ENCODE measurements at places on chromosomes 1 and 21. TPM values are rescaled to one million over a fixed set of nuclear protein-coding genes. Genes with fewer than 3 reads are reported as not detected.

- H3K36me3 ChIP-seq: no peaks in the 10 kb centered on the region
- DNase-seq: no peak
- no peaks in the 10 kb centered on the region for H3K4me1 ChIP-seq
Observed at GRCh38 chr1:172211221-172211620, 209.3 kb upstream of the C1orf105 start.

- peaks cover 25% of the 10 kb centered on the region for H3K36me3 ChIP-seq
- H3K4me3 ChIP-seq: no peak overlapping the region
- H3K27me3 ChIP-seq: no peaks in the 10 kb centered on the region
- peak overlapping the region; percentile 54 for H3K27ac ChIP-seq
Observed at GRCh38 chr1:155167166-155168104, 5.7 kb downstream of the KRTCAP2 start.

- no peak overlapping the region for H3K27ac ChIP-seq
- no peaks in the 10 kb centered on the region for H3K36me3 ChIP-seq
- no peak overlapping the region for H3K4me3 ChIP-seq
- no peaks in the 10 kb centered on the region for H3K27me3 ChIP-seq
- DNase-seq: no peak
- H3K4me1 ChIP-seq: no peaks in the 10 kb centered on the region
Observed at GRCh38 chr21:29125191-29125590, 5.3 kb upstream of the MAP3K7CL start.

DNA sequence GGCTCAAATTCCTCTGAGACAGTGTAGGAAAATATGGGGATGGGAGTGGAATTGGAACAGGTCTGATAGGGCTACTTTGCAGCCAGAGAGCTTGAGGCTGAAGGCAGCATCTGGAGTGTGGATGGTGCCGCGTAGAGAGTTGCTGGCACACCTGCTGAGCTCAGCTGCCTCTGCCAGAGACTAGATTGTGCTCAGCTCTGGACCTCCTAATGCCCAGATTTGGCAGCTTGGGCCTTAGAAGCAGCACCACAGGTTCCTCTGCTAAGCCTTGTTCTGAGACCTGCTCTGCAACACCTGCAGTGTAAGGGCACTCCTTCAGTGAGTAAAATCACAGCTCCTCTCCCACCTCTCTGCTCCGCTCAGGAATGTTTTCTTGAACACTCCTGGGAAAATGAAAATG, 23.3 kb downstream of the ACOT11 start:
- H3K27me3 ChIP-seq: no peaks in the 10 kb centered on the region
- no peak overlapping the region for H3K4me3 ChIP-seq
- no peaks in the 10 kb centered on the region for H3K36me3 ChIP-seq

GRCh38 chr1:157678721-157679120, 21.8 kb downstream of the FCRL3 start:
- H3K27ac ChIP-seq: no peak overlapping the region
- no peaks in the 10 kb centered on the region for H3K4me1 ChIP-seq
- DNase-seq: no peak
- no peaks in the 10 kb centered on the region for H3K27me3 ChIP-seq

DNA sequence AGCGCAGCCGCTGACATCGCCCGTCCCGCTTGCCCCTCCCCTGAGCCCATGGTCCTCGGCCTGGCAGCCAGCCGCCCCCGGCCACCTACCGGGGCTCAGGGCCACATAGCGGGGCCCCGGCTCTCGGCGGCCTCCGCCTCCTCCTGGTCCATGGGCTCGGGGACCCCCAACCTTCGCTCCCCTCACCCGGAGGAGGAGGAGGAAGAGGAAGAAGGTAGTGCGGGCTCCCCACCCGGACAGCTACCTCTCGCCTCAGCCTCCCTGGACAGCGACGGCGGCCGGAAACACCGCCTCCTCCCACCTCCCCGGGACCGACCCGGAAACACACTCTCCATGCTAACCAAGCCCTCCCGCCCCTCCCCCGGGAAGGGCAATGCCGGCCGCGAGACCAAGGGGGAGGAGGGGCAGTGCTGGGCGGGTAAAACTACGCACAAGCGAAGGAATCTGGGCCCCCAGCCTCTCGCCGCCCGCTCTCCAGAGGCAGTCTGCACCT, at the start of gene KIAA0319L:
KIAA0319L (minus strand) TSS at position 286 of the 493 bp plus-strand sequence. CDS start 2,912 bp downstream, outside the sequence.
- H3K4me3 ChIP-seq: peak within 1 kb of the TSS; percentile 88
- H3K36me3 ChIP-seq: peaks cover 25% of the 10 kb centered on the region
- peaks cover 40% of the 10 kb centered on the region for H3K4me1 ChIP-seq
- no peaks in the 10 kb centered on the region for H3K27me3 ChIP-seq
- peak; percentile 94 for DNase-seq

GRCh38 chr1:63917571-63918417, 144.0 kb downstream of the ROR1 start:
- H3K27ac ChIP-seq: no peak overlapping the region
- H3K36me3 ChIP-seq: no peaks in the 10 kb centered on the region
- H3K4me3 ChIP-seq: no peak overlapping the region
- H3K4me1 ChIP-seq: peaks cover 5% of the 10 kb centered on the region
- no peaks in the 10 kb centered on the region for H3K27me3 ChIP-seq

DNA sequence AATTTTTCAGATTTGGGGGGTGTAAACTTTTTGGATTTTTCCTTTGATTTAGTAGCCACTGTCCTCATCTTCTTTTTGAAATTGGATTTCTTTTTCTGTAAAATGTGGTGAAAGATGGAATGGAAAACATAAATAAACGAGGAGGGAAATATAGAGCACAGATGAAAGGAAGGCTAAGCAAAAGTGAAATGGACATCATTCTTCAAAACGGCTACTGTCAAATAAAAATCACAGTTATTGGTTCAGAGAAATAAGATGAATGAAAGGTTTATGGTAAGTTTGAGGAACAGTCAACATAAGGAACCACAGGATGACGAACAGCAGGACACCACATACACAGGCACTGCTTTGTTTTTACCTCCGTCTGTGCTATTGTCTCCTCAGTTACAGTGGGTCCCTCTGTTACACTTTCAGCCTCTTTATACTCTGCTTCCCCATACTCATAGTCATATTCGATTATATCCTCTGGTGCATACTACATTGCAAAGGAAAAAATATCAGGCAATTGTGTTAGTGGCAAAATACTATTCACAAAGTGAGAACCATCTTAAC, 82.4 kb downstream of the COL11A1 start:
- no peak for DNase-seq
- no peak overlapping the region for H3K27ac ChIP-seq
- H3K36me3 ChIP-seq: no peaks in the 10 kb centered on the region
- H3K27me3 ChIP-seq: no peaks in the 10 kb centered on the region

DNA sequence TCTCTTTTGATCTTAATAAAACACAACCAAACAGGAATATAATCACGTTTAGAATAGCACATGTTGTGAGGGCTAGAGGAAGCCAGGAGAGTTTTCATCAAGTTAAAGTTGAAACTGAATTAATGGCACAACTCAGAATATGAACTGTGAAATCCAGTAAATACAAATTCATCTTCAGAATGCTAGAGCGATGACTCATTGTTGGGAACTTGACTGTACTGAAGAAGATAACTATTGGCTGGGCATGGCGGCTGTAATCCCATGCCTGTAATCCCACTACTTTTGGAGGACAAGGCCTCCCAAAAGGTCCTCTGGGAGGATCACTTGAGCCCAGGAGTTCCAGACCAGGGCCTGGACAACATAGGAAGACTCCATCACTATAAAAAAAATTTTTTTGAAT, 8.8 kb downstream of the SYF2 start:
- H3K4me1 ChIP-seq: no peaks in the 10 kb centered on the region
- no peak for DNase-seq
- H3K4me3 ChIP-seq: no peak overlapping the region
- H3K36me3 ChIP-seq: peaks cover 84% of the 10 kb centered on the region
- no peak overlapping the region for H3K27ac ChIP-seq
- H3K27me3 ChIP-seq: no peaks in the 10 kb centered on the region

- H3K4me1 ChIP-seq: peaks cover 51% of the 10 kb centered on the region
- peaks cover 12% of the 10 kb centered on the region for H3K27me3 ChIP-seq
- H3K4me3 ChIP-seq: peak overlapping the region; percentile 59
- H3K36me3 ChIP-seq: peaks cover 32% of the 10 kb centered on the region
- peak overlapping the region; percentile 88 for H3K27ac ChIP-seq
Observed at GRCh38 chr21:26844258-26845065, 747 bp downstream of the ADAMTS1 start.

DNA sequence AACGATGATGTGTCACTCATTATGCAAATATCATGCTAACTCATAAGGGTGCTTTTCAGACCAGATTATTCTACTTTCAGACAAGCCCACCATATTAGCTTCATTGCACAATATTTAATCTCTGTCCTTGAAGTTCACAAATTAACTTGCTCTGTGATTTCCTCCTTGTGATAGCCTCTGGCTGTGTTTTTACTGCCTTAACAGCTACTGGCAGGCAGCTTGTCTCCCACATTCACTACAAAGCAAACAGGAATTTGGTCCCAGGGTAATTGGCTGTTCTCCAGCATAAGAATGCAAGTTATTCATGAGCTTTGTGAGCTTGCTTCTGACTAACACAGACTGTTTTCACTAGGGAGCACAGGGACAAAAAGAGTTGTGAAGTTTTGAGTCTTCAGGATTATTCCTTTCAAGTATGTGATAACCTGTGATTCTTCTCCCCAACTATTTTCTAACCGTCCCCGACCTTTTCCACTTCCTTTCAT, 87.9 kb upstream of the HMCN1 start:
- H3K27ac ChIP-seq: no peak overlapping the region
- H3K4me3 ChIP-seq: no peak overlapping the region
- peaks cover 13% of the 10 kb centered on the region for H3K4me1 ChIP-seq
- no peaks in the 10 kb centered on the region for H3K27me3 ChIP-seq
- no peaks in the 10 kb centered on the region for H3K36me3 ChIP-seq

DNA sequence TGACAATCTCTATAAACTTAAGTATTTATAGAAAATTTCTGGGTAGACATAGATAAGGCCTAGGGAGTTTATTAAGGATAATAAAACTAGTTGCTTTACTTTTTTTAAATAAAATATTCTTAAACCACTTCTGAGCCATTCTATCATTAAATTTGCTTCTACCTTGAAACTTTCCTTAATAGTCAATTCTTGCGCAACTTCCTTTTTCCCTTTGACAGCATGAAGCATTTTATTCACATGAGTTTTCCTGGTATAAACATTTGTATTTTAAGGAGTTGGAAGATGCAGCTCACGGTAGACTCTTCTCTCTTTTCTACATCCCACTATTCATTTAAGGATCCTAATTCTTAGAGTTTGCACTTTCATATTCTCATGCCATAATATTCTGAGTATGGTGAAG, 75.8 kb upstream of the DPH5 start:
- no peak for DNase-seq
- no peak overlapping the region for H3K4me3 ChIP-seq
- no peaks in the 10 kb centered on the region for H3K4me1 ChIP-seq

DNA sequence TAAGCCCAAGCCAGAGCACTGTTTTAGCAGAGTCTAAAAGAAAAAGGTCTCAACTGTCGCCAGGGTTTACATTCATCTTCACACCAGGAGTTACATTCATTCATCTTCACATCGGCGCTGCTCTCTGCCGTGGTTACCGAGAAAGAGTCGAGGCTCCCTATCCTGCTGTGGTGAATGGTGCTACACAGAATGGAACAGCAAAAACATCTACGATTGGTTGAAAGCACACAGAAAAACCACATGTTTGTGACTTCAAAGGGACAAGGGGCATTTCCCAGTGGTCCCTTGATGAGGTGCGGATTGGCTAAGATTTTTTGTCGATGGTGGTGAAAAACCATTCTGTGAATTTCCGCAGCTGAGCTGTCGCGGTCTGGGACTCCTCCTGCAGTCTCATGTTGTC, 231.1 kb downstream of the SIPA1L2 start:
- no peaks in the 10 kb centered on the region for H3K4me1 ChIP-seq
- no peak overlapping the region for H3K4me3 ChIP-seq
- DNase-seq: no peak
- no peaks in the 10 kb centered on the region for H3K27me3 ChIP-seq

- H3K4me3 ChIP-seq: no peak overlapping the region
- H3K36me3 ChIP-seq: peaks cover 94% of the 10 kb centered on the region
- no peak overlapping the region for H3K27ac ChIP-seq
- no peak for DNase-seq
- H3K4me1 ChIP-seq: no peaks in the 10 kb centered on the region
Observed at GRCh38 chr1:155920717-155921116, 9.6 kb upstream of the RIT1 start.

Gene INKA2
- total RNA-seq: 7.5 TPM

Gene CCDC27
- not detected for total RNA-seq

Gene GPR161
- total RNA-seq: 13.6 TPM

Gene SUSD4
- 2.9 TPM for total RNA-seq

Gene B4GALT2
- total RNA-seq: 14.3 TPM

Gene OTUD7B
- total RNA-seq: 44.8 TPM

Gene TMEM269
- 0.09 TPM for total RNA-seq

Gene SPRR1A
- not detected for total RNA-seq

Gene CRABP2
- total RNA-seq: not detected
